BJ (cell line): ENCODE measurements at places on chromosomes 7 and 10. TPM values are rescaled to one million over a fixed set of nuclear protein-coding genes. Genes with fewer than 3 reads are reported as not detected.

GRCh38 chr10:38147686-38148085 lies 53.5 kb downstream of the ZNF37A start:
- DNase-seq: no peak

TEX47 gene
- not detected in 2 replicates for polyA plus RNA-seq

GRCh38 chr7:18855796-18856195 lies 261.6 kb downstream of the TWIST1 start:
- DNase-seq: peak; percentile 57

- no peak for DNase-seq
Measured at GRCh38 chr7:41762641-41763040, 59.8 kb upstream of the INHBA start.

DNA sequence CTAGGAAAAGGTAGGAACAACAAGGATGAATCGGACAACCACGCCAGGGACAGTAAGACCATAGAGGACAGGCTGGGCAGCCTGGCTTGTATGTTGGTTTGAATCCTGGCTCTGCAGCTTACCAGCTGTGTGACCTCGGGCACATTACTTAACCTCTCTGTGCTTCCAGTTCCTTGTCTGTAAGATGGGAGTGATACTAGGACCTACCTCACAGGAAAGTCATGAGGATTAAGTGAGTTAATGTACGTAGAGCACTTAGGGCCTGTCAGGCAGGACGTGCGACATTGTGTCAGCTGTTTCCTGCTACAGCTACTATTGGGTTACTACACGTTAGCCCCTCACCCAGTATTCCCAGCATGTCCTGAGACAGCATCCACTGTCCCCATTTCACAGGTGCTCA lies 32.1 kb downstream of the PLAC9 start:
- DNase-seq: no peak

DNA sequence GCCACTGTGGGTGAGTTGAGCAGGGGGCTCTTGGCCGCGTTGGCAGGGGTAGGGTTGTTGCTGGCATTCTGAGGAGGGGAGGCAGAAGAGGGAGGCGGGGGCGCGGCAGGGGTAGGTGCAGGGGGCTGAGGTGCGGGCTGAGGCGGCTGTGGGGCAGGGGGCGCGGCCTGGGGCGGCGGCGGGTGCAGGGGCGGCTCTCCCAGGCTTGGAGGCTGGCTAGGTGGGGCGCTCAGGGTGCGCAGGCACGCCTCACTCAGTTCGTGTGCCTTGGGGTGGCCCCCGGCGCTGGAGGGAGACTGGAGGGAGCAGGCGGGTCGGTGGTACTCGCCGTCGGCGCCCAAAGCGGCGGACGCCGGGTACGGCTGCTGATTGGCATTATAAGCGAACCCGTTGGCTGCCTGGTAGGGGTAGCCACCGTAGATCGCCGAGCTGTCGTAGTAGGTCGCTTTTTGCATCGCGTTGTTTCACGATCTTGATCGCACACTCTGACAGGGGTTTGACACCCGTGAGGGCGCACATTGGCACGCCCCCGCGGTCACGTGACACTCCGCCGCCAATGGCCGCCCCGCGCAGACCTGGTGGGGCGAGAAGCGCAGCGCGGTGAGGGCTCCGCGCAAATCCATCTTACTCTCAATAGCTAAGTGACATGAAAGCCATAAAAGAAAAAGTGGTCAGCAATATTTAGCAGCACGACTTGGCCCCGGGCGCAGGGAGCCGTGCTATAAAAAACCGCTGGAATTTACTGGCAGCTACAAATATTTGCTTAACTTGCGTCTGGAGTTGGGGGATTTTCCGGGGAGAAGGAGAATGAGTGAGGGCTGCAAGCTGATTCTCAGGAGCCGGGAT lies 7.9 kb upstream of the HOXA2 start:
- DNase-seq: peak; percentile 56
